ENCODE measurements at places on chromosomes 3 and 15. TPM values are rescaled to one million over a fixed set of nuclear protein-coding genes. Genes with fewer than 3 reads are reported as not detected.

GRCh38 chr3:90015688-90016356 is 908.4 kb downstream of the EPHA3 start:
- no peak for DNase-seq

DNA sequence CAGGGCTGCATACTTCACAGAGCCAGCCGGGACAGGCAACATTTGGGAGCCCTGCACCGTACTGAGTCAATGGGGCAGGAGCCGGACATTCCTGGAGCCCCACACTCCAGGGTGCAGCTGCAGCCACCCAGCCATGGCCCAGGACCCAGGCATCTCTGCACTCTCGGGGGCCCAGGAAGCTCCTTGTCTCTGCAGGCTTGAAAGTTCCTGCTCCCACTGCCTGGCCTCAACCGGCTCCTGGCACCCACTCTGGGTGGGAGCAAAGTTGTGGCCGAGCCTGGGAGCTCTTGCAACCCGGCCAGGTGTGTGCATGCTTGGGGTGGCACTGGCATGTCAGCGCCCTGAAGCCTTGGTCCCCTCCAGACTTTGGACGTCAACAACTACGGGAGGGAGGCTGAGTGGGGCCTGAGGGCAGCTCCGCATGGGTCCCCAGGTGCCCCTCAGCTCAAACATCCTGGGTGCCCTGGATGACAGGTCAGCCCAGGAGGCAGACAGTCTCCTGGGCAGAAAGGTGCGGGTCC is 833.5 kb upstream of the CADM2 start:
- no peak for DNase-seq

GRCh38 chr3:39529577-39529976 is 62.1 kb downstream of the MOBP start:
- DNase-seq, result no peak

DNA sequence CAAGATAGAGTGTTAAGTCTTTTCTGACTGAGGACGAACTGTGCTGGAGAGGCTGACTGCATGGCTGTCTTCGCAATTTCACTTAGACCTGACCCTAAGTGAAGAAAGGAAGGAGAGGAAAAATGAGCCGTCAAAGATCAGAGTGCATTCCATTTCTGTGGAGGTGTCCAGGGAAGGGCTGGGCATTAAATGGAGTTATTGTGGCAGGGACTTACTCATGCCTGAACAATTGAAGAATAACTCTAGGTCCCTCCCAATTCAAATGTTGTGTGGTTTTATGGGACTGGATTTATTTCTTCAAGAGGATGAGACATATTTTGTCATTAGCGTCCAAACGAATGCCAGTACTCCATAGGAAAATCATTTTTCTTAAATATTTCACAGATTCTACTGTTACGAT is 187.3 kb upstream of the CFAP20DC start:
- no peak for DNase-seq

DNA sequence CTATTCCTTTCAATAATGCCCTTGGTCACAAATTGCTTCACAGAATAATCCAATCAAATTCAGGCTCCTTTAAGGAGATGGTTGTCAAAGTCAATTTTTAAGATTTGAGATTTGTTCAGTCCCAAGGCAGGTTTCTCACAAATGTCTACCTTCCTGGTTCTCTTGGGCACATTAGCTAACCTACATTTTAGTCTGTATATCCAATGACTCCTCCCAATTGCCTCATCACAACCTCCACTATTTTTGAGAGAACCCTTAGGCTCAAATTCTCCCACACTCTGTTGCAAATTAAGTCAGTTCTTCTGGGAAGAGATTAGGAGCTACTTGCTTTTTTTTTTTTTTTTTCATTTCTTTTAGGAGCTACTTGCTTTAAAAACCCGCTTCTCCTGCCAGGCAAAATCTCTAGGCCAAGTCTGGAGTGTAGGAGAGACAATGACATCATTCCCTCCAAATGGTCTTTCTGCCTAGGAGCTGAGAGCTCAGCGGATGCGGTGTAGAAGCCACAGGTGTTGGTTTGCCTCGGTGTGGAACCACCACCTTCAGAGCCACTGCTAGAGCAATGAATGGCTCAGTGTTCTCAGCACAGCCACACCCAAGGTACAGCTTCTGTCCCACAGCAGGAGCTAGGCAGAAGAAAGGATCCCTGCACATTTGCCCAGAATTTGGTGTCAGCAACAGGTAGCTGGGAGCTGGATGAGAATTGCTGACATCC is 10.0 kb upstream of the INO80 start:
- no peak for DNase-seq

GRCh38 chr3:138732456-138732855 is 102.3 kb downstream of the PIK3CB start:
- DNase-seq, result no peak

DNA sequence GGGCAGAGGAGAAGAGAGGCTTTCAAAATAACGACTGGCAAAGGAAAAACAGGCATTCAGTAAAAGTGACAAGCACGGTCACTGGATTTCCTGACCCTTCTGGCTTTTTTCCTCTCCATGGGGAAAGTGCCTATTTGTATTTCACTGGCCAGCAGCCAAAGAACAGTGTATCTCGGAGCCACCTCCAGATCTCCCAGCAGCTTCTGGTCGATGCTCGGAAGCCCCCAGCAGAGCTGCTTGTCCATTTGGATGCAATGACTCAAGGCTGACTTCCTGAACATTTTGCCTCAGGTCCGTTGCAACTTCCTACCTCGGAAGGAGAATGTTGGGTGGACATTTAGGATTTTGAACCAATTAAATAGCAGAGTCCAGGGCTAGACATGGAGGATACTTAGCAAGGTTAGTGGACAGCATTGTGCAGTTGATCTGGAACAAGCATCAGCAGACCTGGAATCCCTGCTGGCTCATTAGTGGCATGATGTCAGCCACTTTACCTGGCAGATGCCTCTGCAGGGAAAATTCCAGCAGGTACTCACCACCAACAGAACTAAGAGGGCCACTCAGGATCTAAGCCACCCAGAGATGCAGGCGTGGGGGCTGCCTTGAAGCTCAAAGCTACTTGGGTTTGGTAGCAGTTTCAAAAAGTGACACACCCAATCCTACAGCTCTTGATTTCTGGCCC is 1.1 kb downstream of the FAM107A start:
- no peak for DNase-seq

DNA sequence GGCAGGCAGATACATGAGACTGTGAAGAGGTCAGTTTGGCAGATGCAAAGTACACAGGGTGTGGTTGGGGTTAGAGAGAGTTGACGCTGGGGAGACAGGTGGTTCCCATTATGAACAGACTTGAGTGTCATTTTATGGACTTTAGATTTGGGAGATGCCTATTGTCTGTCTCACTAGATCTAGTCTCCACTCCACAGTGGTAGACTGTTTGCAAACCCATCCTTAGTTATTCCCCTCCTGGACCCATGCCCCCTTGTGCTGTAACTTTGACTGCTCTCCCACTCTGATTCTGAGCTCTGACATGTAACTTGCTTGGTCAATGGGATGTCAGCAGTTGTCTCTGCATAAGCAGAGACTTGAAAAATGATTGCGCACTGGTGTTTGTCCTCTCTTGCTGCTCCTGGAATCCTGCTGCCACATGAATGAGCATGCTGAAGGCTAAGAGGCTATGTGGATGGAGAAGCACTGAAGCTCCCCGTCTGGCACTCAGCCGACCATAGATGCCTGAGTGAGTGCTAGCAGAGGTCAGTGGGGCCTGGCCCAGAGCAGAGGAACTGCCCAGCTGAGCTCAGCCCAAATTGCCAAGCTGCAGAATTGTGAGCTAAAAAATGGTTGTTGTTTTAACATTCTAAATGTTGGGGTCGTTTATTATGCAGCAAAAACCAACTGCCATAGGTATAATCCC is 88.2 kb downstream of the FAM43A start:
- DNase-seq, result no peak

- no peak for DNase-seq
Measured at GRCh38 chr3:66808891-66809594, 189.1 kb upstream of the KBTBD8 start.

GRCh38 chr3:25885544-25885943 is 95.7 kb downstream of the OXSM start:
- no peak for DNase-seq

Gene MST1
- 210 TPM for polyA plus RNA-seq

Gene MRPL3
- 112 TPM for polyA plus RNA-seq

Gene FBXO40
- 0.05 TPM for polyA plus RNA-seq

Gene GOLGA8S
- polyA plus RNA-seq, result 2.0 TPM
